IMR-90 (cell line): ENCODE measurements at places on chromosomes 2 and 18.

DNA sequence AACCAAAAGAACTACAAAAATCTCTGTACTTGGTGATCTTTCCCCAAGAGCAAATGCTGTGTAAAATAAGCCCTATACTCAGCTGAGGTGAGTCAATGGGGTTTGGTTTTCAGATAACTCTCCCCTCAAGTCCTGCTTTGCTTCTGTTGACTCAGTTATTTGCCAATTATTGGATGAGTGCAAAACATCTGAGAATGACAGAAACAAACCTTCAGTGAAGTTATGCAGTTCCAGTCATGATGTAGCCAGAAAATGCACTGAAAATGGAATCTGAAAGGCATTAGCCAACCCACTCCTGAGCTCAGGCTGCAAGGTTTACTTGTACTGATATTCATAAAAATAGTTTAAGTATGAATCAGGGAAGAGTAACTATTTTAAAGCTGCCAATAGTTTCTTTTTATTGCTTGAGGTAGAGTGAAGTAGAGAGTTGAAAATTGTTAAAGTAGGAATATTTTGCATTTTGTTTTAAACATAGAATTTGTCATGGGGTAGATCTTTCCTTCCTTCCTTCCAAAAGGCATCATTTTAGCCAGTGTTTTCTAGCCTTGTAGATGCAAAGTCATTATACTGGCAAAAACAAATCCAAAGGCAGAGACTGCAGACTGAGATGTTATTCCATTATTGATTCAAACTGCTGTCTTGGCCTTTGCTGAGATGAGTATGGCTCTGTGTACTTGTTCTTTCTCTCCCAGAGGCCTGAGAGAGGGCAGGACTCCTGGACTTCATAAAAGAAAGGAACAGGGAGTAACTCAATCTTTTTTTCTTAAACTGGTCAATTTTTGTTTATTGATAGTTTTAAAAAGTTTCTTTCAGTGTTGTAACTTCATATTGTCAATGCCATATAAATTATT is 215.3 kb downstream of the RND3 start:
- peak; percentile 93 for DNase-seq

- DNase-seq, result no peak
Observed at GRCh38 chr2:222878301-222878876, 17.6 kb downstream of the ACSL3 start.

DNA sequence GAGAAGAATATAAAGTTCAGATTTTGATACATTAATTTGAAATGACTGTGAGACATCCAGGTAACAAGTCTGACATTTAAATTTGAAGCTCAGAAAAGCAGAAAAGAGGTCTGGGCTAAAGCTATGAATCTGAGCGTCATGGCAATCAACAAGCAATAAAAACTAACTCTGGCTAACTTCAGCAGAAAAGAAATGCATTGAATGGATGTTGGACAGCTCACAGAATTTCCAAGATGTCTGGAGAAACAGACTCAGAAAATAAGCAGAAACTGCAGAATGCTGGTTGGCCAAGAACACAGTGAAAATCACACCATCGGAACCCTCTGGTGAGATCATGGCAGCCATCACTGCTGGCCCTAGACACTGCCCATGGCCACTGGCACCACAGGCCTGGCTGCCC is 366.6 kb downstream of the METTL4 start:
- DNase-seq, result no peak

GRCh38 chr2:64905338-64906024 is 83.7 kb upstream of the SLC1A4 start:
- DNase-seq, result no peak

DNA sequence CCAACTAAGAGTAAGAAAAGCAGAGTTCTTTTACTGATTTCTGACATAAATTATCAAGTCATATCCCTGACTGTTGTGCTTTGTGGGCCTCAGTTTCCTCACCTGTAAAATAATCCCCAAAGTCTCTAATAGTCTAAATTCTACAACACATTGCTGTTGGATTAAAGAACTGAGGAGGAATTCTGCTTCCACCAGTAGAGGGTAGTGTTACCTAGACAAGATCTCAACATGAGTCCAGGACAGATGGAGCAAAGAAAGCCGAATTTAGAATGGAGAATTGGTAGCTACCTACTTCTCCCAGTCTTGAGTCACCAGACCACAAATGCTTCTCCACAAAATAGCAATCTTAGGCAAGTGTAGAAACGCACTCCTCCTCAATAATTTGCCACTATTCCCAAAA is 462.5 kb upstream of the FSHR start:
- DNase-seq, result no peak
